Renal cortex interstitium (tissue), 15 donors: ENCODE measurements at places on chromosomes 4 and X. TPM values are rescaled to one million over a fixed set of nuclear protein-coding genes. Genes with fewer than 3 reads are reported as not detected.
A peak's percentile ranks its signal among the peaks of the same experiment; 100 is the strongest.

The OTC gene
- 0.15 TPM for polyA plus RNA-seq

The GPR50 gene
- polyA plus RNA-seq: 0.09 TPM

The GPRIN3 gene
- polyA plus RNA-seq: 10.5 TPM

The SLC7A11 gene
- polyA plus RNA-seq: 1.9 TPM

The PROM1 gene
- 31.2 TPM for polyA plus RNA-seq

The MTMR8 gene
- 2.2 TPM for polyA plus RNA-seq

The MFAP3L gene
- polyA plus RNA-seq: 20.4 TPM

DNA sequence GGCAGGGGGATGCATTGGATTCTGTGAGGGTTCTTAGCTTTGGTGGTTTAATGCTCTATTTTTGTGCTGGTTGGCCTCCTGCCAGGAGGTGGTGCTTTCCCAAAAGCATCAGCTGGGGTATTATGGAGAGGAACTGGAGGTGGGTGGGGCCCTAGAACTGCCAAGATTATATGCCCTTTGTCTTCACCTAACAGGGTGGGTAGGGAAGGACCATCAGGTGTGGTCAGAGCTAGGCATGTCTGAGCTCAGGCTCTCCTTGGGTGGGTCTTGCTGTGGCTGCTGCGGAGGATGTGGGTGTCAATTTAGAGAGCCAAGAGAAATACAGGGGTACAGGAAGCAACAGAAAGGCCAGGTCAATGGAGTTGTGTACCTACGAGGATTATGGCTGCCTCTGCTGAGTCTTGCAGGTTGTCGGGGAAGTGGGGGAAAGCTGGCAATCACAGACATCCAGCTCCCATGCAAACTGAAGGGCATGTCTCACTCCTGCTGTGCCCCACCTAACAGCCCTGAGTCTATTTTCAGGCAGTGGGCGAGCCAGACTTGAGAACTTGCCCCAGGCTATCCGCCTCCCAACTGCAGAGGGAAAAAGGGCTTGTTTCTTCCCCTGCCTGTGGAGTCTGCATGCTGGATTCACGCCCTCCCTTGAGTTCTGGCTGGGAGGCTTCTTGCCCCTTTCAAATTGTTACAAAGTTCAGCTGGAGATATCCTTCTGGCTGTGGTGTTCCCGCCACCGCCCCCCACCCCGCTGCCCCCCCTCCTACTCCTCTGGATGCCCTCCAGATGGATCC, 212.0 kb downstream of the COMMD8 start:
- no peak for DNase-seq

DNA sequence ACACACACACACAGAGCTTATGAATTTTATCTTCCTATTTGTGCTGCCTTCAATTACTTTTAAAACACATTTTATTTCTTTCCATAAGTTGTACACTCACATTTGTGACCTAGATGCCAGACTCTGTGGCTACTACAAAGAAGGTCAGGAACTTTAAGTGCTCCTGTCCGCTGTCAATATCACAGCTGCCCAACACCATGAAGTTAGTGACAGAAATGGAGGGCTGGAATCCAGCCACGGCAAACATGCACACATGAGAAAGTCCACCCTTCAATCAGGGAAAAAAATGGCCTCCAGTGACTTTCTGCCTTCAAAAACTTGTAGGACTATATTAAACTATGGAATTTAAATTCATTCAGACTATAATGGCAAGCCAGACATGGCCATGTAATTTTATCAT, 334.4 kb upstream of the FSTL5 start:
- DNase-seq: no peak

GRCh38 chrX:132401935-132402334, 86.9 kb downstream of the MBNL3 start:
- no peak for DNase-seq

DNA sequence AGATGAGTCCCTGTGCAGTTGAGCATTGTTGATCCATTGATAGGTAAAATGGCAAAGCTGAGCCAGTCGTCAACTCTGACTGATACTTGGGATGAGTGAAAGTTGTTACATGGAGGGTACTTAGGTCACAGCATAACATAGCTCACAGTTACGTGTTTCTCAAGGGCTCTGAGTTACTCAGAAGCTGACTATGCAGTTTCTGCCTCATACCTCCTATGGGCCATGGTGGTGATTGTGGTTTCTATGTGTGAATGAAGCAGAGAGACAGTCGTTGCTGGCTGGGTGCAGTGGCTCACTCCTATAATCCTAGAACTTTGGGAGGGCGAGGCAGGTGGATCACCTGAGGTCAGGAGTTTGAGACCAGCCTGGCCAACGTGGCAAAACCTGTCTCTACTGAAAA, 30.8 kb downstream of the FRMPD3 start:
- no peak for DNase-seq

DNA sequence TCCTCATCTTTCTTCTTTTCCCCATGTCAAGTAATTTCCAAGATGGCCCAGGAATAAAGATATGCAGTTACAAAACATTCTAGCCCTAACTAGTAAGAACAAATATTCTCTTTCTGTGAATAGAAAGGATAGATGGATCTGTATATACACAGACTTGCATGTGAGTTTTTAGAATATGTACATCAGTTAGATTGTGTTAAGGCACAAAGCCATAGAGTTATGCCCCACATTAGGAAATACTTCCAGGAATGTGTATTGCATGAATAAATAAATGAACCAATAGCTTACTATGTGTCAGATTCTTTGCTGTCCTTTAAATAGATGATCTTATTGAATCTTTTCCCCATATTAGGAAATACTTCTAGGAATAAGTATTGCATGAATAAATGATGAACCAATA, 46.0 kb upstream of the TMPRSS11E start:
- DNase-seq: no peak

GRCh38 chrX:147739196-147739595, 172.5 kb upstream of the FMR1 start:
- DNase-seq: no peak

GRCh38 chr4:105990933-105991332, 95.7 kb downstream of the NPNT start:
- no peak for DNase-seq

DNA sequence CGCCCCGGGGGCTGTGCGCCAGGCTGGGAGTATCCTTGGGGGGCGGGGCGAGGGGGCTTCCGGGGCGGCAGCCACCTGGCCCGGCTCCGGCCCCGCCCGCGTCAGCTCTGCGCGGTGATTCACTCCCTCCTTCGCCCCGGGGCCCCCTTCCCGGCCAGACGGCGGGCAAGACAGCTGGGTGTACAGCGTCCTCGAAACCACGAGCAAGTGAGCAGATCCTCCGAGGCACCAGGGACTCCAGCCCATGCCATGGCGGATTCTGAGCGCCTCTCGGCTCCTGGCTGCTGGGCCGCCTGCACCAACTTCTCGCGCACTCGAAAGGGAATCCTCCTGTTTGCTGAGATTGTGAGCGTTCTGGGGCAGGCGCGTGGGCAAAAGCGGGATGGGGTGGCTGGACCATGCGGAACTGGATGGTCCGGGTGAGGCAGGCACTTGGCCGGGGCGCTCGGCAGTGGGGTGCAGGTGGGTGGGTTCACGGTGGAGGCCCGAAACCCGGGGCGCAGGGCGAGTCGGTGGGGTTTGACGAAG, at the start of gene PLP2:
PLP2 (plus strand) TSS at position 147 of the 528 bp plus-strand sequence; CDS start at position 250, 103 bp downstream.
- DNase-seq: no peak

- DNase-seq: no peak
These were observed 332.0 kb downstream of the TENM3 start for GRCh38 chr4:182575225-182575624.

- DNase-seq: no peak
These were observed 63.2 kb upstream of the NOCT start for GRCh38 chr4:138952411-138952810.

DNA sequence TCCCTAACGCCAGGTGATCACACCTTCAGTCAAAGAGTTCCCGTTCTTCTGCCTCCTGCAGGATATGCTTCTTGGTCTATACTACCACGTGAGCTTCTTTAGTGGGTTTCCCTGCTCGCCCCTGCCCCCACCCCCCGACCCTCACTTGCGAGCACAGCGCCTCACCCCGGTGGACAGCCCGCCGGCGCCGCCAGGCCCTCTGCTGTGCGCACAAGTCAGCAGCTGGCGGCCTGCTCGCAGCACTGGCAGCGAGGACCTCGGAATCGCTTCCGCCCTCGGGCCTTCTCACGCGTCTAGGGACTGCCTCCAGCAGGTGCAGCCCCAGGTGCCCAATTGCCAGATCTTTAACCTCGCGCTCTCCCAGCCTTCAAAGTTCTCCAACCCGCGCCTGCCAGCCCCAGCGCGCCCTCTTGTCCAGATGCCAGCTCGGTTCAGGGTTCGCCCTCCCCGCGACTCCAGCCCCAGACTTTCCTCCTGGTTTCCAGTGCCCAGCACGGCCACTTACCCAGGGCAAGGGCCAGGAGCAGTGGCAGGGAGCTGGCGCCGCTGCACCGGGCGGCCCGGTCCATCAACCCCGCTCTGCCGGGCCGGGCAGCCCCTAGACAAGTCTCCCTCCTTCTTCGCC, 454 bp downstream of the BTC start:
- peak; percentile 56 for DNase-seq

DNA sequence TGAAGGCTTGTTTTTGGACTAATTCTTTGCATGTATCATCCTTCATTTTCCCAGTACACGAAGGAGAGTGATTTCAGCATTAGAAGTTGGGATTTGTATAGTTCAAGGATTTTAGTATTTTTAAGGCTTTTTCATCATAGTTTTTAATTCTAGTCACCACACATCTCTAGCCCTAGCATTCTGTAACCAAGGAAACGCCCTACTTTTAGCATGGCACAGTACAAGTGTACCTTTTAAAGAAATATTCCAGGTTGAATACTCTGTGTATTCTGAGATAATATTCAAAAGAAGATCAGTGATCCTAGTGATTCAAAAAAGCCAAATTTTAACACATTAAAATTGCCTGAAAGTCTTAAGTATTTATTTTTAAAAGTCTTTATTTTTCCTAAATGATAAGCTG, 150.5 kb downstream of the RAP1GDS1 start:
- DNase-seq: no peak

GRCh38 chrX:84259868-84260267, 71.9 kb upstream of the RPS6KA6 start:
- no peak for DNase-seq

DNA sequence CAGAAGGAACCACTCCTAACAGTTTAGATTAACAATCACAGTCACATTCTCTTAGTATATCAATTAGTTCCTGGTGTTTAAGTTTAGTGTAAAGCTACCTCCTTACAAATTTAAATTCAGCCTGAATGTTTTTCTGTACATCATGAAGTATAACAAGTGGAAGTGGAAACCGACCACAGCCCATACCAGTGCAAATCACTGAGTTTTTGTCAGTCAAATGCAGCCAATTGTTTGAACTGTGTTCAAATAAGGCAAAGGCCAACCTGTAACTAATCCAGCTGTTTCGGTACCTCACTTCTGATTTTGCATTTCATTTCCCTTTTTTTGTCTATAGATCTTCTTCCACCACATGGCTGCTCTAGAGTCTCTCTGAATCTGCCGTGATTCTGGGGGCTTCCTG, 1215.3 kb downstream of the PCDH18 start:
- DNase-seq: no peak

GRCh38 chrX:119189595-119189994, 46.5 kb upstream of the PGRMC1 start:
- DNase-seq: no peak

DNA sequence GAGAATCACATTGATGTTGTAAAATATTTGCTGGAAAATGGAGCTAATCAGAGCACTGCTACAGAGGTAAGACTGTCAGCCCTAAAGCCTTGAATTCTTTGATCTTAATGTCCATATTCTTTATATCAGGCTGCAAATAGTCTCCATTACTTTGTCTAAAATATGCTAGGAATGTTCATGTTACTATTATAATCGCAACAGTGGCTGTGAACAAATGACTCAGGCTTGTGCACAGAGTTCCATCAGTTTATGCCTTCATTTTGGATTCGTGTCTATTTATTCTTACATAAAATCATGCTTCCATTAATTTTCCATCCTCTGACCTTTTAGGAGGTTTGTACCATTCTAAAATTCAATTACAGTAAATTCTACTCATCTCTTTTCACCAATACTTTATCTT, 182.7 kb downstream of the ANK2 start:
- DNase-seq: no peak
